ENCODE measurements at places on chromosomes 5 and 9. TPM values are rescaled to one million over a fixed set of nuclear protein-coding genes. Genes with fewer than 3 reads are reported as not detected.

- no peak for DNase-seq
Measured at GRCh38 chr9:19271081-19271480, 40.6 kb downstream of the DENND4C start.

- peak; percentile 84 for DNase-seq
Measured at GRCh38 chr5:4868140-4868735, 271.9 kb upstream of the ADAMTS16 start.

DNA sequence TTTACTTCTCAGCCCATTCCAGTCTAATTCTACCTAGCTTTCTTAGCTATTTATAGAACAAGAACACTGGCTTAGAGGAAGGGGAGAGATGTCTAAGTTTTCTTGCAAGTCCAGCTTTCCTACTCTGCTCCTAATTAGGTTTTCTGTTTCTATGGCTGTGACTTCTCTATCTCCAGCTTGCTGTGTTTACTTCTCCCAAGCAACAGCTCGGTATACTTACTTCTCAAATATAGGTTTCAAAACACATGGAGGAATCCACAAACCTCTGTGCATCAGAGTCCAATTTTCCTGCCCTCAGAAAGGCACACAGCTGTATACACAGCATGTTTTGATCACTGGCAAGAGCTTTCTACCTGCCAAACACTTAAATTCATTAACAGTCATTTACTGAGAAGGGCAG is 17.4 kb upstream of the HMGCR start:
- DNase-seq, result no peak

DNA sequence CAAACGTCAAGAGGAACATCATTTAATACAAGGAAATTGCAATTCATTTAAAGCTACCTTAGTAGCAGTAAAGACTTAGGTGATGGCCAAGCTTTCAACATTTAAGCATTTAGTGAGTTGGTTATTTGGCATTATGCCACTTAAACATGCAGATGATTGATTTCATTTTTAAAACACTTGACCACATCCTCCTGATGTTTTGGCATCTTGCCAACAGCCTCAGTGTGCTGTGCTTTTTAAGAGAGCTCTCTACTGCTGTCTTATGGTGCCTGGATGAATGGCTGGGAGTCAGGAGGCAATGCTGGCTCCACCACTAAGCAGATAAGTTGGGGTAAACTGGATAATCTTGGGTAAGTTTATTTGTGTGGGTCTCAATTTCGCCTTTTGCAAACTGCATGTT is 364.5 kb downstream of the MAN2A1 start:
- peak; percentile 20 for DNase-seq

DNA sequence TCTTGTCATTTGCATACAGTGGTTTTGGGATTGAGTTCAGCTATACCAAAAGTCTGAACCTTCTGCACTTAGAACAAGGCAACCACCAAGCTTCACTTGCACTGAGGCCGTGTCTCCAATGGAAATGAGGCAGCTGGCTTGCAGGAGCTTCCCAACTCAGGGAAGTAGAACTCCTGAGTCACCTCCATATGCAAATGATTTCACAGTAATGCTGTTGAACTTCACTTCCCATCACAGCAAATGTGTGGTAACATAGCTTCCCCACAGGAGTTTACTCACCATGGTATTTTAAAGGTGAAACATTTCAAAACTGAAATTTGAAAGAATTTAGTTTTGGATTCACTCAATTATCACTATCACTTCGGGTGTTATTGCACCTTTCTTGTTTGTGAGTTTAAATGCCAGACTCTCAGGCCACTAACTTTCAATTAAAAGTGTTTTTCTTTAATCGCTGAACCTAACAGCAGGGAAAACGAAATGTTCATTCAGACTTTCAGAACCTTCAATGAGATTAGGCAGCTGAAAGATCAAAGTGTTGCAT is 9.0 kb downstream of the CD274 start:
- DNase-seq, result peak; percentile 37

GRCh38 chr5:139693676-139694364 is 45.7 kb downstream of the CXXC5 start:
- no peak for DNase-seq

DNA sequence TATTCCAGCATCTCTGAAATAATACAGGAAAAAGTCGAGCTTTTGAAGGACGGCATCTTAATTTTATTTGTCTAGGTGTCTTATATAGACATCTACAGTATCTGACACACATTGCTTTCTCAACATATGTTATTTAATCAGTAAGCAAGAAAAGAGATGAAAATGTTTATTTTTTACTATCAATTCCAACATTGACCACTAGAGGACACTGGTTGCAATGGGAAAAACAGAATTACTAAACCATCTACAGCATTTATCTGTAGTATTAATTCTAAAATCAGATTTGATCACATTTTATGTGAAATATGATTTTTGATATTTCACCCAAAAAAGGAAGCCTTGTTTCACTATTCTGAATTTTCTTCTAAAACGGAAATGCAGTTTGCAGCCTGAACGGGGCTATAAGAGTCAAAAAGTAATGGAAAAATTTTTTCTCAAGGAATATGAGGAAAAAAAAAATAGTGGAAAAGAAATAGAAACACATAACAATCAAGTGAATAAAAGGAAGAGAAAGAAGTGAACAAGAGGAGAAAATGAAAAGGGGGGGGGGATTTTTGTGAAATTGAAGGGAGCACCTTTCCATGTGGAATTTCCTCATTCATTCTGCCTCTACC is 98.6 kb downstream of the OSTF1 start:
- DNase-seq, result peak; percentile 25

DNA sequence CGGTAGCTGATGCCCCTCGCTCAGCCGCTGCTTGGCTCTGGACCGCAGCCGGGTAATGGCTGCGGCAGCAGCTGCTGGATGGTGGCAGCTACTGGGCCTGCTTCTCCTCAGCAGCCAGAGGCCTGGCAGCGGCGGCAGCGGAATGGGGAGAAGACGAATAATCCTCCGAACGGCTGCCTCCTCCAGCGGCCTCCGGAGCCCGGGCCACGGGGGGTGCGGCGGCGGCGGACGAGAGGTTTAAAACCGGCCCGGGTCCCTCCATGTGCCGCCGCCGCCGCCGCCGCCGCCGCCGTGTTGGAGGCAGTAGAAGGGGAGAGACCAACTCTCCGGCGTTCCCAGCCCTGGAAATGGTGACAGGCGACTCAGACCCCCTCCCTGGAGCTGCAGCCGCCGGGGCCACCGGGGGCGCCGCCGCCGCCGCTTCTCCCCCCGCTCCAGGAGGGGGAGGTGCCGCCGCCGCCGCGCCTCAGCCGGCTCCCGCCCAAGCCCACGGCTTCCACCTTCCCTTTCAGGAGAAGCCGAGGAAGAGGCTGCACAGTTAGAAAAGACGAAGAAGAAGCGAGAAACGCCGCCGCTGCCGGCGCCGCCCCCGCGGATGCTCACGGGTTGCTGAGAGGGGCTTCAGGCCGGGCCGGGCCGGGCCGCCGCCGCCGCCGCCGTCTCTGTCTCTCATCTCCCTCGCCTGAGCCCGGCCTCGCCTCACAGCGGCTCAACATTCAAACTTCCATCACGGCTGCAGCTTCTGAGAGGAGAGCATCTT is 118.4 kb upstream of the PRSS3 start:
- peak; percentile 65 for DNase-seq

VCAN gene
- total RNA-seq, result 404 TPM

IFNK gene
- total RNA-seq, result not detected

INSL4 gene
- not detected for total RNA-seq

CDO1 gene
- 21.2 TPM for total RNA-seq

TOPORS gene
- 35.9 TPM for total RNA-seq

PRLR gene
- total RNA-seq, result 1.4 TPM

Measured in GM23338 (cell line).